Activated naive CD4-positive, alpha-beta T cell treated with anti-CD3 and anti-CD28 coated beads, Interleukin-2, amount 10 ng/mL, durations not matched to agents 7 days and 5 days (primary cell): ENCODE measurements at places on chromosomes 2 and 18.
A peak's percentile ranks its signal among the peaks of the same experiment; 100 is the strongest.

DNA sequence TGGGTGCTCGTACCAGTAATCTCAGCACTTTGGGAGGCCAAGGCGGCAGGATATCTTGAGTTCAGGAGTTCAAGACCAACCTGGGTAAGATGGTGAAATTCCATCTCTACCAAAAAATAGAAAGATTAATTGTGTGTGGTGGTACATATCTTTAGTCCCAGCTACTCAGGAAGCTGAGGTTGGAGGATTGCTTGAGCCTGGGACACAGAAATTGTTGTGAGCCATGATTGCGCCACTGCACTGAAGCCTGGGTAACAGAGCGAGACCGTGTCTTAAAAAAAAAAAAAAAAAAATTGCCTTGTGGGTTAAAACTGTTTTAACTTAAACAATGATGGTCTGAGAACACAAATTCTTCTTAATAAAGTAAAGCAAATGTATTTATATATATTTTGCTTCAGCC lies 49.6 kb downstream of the ATP9B start:
- H3K27ac ChIP-seq = no peak overlapping the region
- peaks cover 22% of the 10 kb centered on the region for H3K36me3 ChIP-seq
- H3K27me3 ChIP-seq = no peaks in the 10 kb centered on the region
- H3K4me3 ChIP-seq = no peak overlapping the region
- H3K4me1 ChIP-seq = no peaks in the 10 kb centered on the region

DNA sequence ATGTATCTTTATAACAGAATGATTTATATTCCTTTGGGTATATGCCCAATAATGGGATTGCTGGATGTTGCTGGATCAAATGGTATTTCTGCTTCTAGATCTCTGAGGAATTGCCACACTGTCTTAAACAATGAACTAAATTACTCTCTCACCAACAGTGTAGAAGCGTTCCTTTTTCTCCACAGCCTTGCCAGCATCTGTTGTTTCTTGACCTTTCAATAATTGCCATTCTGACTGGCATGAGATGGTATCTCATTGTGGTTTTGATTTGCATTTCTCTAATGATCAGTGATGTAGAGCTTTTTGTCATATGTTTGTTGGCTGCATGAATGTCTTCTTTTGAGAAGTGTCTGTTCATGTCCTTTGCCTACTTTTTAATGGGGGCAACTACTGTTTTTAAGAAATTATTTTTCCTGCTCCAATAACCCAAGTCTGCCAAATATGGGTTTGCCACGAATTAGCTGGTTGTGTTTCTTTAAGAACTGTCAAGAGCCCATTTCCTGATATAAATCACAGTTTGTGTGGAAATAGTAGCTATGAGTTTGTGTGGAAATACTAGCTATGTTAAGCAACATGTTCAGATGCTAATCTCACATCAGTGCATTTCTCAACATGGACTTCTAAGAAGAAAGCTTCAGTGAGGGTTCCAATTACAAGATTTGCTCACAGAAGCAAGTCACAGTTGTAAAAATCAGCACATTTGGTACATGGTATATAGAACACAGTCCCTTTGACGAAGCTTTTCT lies 259.4 kb downstream of the ANAPC1 start:
- H3K27ac ChIP-seq = no peak overlapping the region
- H3K4me1 ChIP-seq = peaks cover 20% of the 10 kb centered on the region
- DNase-seq = no peak
- peaks cover 28% of the 10 kb centered on the region for H3K27me3 ChIP-seq
- peaks cover 13% of the 10 kb centered on the region for H3K36me3 ChIP-seq

DNA sequence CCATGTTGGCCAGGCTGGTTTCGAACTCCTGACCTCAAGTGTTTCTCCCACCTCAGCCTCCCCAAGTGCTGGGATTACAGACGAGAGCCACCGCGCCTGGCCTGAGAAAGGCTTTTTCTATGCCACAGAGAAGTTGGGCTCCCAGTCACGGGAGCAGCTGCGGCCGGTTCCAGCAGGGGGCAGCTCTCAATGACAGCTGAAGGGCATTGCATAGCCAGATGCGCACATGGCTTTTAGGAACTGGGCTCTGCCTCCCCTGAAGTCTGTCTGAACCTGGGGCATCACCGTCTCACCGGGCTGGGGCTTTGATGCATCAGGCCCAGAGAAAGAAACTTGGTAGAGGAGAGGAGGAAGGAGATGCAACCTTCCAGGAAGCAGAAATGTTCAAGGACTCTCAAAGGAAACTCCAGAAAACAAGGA lies 84.2 kb upstream of the LAPTM4A start:
- H3K36me3 ChIP-seq = no peaks in the 10 kb centered on the region
- H3K27ac ChIP-seq = peak overlapping the region; percentile 9
- DNase-seq = peak; percentile 63
- no peak overlapping the region for H3K4me3 ChIP-seq
- peaks cover 46% of the 10 kb centered on the region for H3K27me3 ChIP-seq

GRCh38 chr18:13376841-13377351 lies 158.3 kb downstream of the LDLRAD4 start:
- H3K36me3 ChIP-seq = no peaks in the 10 kb centered on the region
- no peaks in the 10 kb centered on the region for H3K27me3 ChIP-seq
- H3K27ac ChIP-seq = peak overlapping the region; percentile 75
- H3K4me1 ChIP-seq = peaks cover 84% of the 10 kb centered on the region
- DNase-seq = peak; percentile 74

DNA sequence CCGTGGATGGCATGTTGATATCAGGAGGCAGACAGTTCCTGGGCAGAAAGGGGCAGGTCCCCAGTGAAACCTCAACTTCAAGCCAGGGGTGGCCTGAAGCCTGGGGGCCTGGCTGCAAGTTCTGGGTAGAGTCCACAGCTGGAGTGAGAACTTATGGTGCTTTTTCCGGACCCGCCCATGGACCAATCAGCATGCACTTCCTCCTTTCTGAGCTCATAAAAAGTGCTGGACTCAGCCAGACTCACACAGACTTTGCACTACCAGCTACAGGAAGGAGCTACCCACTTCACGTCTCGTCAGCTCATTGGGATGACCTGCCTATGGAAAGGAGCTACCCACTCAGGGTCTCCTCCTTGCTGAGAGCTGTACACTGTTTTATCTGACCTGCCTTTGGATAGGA lies 183.1 kb upstream of the MC4R start:
- H3K36me3 ChIP-seq = no peaks in the 10 kb centered on the region
- H3K27ac ChIP-seq = no peak overlapping the region
- no peaks in the 10 kb centered on the region for H3K27me3 ChIP-seq
- H3K4me1 ChIP-seq = no peaks in the 10 kb centered on the region
- no peak overlapping the region for H3K4me3 ChIP-seq
- no peak for DNase-seq

GRCh38 chr2:1231466-1232063 lies 181.7 kb upstream of the TPO start:
- no peak overlapping the region for H3K4me3 ChIP-seq
- no peak overlapping the region for H3K27ac ChIP-seq
- H3K36me3 ChIP-seq = no peaks in the 10 kb centered on the region

DNA sequence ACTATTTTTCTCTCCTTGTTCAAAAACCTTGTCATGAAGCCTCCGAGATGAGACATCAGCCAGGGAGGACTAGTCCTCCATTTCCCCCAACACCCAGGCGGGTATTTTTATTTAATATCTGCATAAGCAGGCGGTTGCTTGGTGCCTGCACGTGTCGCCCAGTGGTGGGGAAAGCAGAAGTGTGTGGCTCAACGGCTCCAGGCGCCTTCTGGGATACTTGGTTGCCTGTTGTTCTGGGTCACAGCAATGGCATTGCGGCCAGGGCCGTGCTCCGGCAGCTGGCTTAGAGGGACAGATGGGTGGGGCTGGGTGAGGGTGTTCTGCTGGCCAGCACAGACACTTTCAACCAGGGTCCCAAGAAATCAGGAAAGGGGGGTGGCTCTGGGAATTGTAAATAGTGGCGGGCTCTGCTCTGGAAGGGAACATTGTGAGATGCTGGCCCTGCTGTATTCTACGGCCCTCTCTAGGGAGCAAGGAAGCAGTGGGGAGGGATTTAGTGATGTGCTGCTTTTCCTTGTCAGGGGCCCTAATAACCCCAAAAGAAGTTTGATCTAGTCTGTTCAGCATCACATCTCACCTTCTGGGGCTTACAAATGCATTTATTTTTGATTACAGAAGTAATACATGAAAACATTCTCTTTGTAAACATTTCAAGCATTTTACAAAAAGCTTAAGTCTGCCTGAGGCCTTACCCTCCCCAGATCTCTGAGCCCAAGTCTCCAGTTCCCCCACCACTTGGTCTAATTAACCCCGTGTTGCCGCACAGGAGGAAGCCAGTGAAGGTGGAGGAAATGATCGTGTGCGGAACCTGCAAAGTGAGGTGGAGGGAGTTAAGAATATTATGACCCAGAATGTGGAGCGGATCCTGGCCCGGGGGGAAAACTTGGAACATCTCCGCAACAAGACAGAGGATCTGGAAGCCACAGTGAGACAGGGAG lies 1.1 kb downstream of the VAMP8 start:
- peaks cover 50% of the 10 kb centered on the region for H3K4me1 ChIP-seq
- DNase-seq = peak; percentile 45
- H3K27me3 ChIP-seq = peaks cover 19% of the 10 kb centered on the region
- H3K36me3 ChIP-seq = peaks cover 28% of the 10 kb centered on the region
- peak overlapping the region; percentile 86 for H3K27ac ChIP-seq

GRCh38 chr2:45459860-45460259 lies 151.2 kb downstream of the SRBD1 start:
- H3K36me3 ChIP-seq = no peaks in the 10 kb centered on the region
- H3K4me3 ChIP-seq = no peak overlapping the region
- DNase-seq = no peak
- H3K4me1 ChIP-seq = no peaks in the 10 kb centered on the region

DNA sequence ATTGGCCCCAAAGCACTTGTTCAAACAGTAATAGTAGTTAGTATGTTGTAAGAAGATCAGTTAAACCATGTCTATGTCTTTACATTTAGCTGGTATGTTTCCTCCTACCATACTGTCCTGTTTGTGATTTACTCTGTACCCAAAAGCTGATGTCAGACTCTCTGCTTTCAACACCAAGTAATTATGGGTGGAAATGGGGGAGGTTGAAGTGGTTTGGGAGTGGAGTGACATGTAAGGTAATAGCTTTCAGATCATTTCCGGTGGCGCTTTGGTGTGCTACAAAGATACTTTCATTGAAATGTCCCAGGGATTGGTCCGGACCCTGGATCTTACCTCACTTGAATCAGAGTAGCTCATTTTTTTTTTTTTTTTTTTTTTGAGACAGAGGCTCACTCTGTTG lies 39.7 kb upstream of the TGIF1 start:
- no peak overlapping the region for H3K27ac ChIP-seq
- no peaks in the 10 kb centered on the region for H3K36me3 ChIP-seq
- no peak overlapping the region for H3K4me3 ChIP-seq
- H3K4me1 ChIP-seq = peaks cover 20% of the 10 kb centered on the region
- no peak for DNase-seq

GRCh38 chr2:161004379-161004778 lies 155.8 kb upstream of the TANK start:
- no peak for DNase-seq
- H3K27ac ChIP-seq = no peak overlapping the region
- H3K27me3 ChIP-seq = peaks cover 11% of the 10 kb centered on the region
- H3K4me3 ChIP-seq = no peak overlapping the region
- no peaks in the 10 kb centered on the region for H3K36me3 ChIP-seq

DNA sequence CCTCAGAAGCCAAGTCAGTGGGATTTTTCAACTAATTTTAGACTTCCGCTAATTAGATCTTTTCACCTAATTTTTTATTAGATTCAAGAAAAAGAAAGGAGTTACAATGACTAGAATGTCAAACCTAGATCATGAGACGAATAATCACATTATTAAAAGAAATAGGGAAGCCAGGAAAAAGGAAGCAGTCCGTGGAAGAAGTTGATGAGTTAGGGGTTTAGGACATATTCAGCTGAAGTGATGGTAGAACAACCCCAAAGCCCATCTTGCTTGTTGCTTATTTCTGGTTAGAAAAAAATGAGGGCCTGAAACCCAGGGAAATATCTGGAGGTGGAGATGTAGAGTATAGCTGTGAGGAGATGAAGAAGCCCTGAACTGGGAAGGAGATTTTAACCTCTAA lies 8.0 kb downstream of the KLF7 start:
- no peaks in the 10 kb centered on the region for H3K27me3 ChIP-seq
- no peak for DNase-seq
- peaks cover 87% of the 10 kb centered on the region for H3K36me3 ChIP-seq

GRCh38 chr2:181977661-181978350 lies 7.8 kb upstream of the PPP1R1C start:
- DNase-seq = no peak
- H3K4me1 ChIP-seq = no peaks in the 10 kb centered on the region

- DNase-seq = no peak
- H3K36me3 ChIP-seq = peaks cover 3% of the 10 kb centered on the region
- no peak overlapping the region for H3K4me3 ChIP-seq
- no peak overlapping the region for H3K27ac ChIP-seq
- H3K4me1 ChIP-seq = no peaks in the 10 kb centered on the region
- no peaks in the 10 kb centered on the region for H3K27me3 ChIP-seq
Observed at GRCh38 chr2:15191789-15192188, 369.3 kb downstream of the NBAS start.

DNA sequence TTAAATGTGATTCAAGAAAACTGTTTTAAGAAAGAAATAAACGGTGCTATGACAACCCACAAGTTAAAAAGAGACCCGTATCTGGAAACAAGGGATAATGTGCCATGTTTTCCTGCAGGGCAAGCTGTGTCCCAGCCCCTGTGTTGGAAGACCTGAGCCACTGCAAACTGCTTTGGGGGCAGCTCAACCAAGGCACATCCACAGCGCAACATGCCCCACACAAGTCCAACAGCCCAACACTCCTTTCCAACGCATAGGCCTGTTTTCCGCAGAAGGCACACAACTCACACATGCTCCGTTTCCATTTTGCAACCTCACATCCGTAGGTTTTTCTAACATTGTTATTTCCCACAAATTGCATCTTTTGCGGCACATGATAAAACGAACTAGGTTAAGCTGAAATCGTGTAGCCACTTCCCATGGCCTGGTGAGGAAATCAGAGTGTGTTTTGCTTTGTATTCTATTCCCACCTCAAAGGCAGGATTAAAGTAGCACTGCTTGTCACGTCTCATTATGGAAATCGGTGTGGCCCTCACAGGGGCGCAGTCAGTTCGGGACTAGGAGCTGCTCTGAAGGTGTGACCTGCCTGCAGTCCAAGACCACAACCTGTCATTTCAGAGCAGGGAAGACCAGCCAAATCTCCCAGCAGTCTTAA lies 50.5 kb upstream of the ZNF516 start:
- H3K27ac ChIP-seq = no peak overlapping the region
- DNase-seq = no peak
- no peaks in the 10 kb centered on the region for H3K36me3 ChIP-seq
- peaks cover 8% of the 10 kb centered on the region for H3K27me3 ChIP-seq

DNA sequence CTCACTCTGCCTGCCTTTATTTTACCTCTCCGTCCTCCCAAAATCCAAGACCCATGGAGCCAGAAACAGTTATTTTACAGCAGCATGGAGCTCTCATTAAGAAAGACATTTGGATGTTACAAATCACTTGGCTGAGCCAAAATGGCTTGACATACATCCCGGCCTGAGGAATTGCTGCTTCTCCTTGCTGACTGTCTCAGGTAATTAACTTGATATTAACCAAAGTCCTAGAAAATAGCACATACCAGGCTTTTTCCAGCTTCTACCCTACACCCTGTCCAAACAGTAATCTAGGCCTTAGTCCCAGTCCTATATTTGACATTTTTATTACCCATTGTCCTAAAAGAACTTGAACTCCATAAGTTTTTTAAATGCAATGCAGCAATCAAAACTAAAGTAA lies 205.0 kb downstream of the TMX3 start:
- no peak overlapping the region for H3K27ac ChIP-seq
- no peaks in the 10 kb centered on the region for H3K27me3 ChIP-seq
- DNase-seq = no peak
- H3K36me3 ChIP-seq = no peaks in the 10 kb centered on the region

- no peaks in the 10 kb centered on the region for H3K36me3 ChIP-seq
- H3K4me1 ChIP-seq = no peaks in the 10 kb centered on the region
- no peak for DNase-seq
- H3K4me3 ChIP-seq = no peak within 1 kb of the TSS
Observed at GRCh38 chr18:34709750-34710441, at the start of gene DTNA. TSS of gene DTNA (plus strand) at chr18:34710298. CDS start at chr18:34755977, 45,679 bp downstream.
